ENCODE measurements at places on chromosomes 1 and 21.

DNA sequence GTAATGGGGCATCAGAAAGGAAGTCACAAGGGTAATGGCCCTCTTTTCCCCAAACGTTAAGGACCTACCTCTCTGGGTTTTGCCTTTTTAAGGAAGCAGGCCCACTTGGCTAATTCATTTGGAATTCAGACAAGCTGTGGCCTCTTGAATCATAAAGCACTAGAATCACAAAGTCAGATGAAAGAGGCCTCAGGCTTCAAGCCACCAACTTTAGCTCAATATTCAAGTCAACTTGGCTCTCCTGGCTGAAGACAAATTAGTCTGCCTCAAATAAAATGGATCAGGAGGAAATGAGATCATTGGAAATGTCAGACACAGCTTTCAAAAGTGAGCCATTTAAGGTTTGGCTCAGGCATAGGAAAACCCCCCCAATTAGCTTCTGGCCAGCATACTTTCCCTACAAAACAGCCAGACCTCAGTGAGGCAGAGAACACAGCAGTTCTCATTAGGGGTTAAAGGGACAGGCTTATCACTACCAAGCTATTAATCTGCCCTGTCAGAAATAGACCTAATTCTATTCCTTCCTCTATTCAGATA lies 34.3 kb downstream of the SLC35D1 start:
- peak; percentile 74 for DNase-seq

GRCh38 chr1:228830185-228830953 lies 95.1 kb downstream of the RHOU start:
- DNase-seq, result peak; percentile 54

- DNase-seq, result no peak
Measured at GRCh38 chr1:4767308-4767707, 112.9 kb downstream of the AJAP1 start.

- peak; percentile 93 for DNase-seq
Measured at GRCh38 chr21:16942703-16943102, 570.1 kb upstream of the CXADR start.

- DNase-seq, result no peak
Measured at GRCh38 chr1:211642870-211643269, 32.6 kb downstream of the NEK2 start.

GRCh38 chr1:8809342-8809736 lies 8.1 kb downstream of the RERE start:
- no peak for DNase-seq

DNA sequence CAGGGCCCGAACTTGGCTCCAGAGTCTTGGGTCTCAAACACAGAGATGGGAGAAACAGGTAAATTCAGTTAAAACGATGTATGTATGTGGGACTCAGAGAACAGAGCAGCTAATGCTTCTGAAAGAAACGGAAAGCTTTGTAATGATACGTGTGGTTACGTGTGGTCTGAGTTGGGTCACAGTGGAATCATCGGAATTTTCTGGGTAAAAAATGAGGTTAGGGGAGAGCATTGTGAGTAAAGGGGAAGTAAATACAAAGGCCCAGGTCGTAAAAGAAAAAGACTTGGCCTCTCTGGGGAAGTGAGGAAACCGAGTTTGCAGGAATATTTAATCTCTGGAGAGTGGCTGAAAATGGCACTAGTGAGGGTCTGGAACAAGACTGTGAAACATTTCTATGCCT lies 8.3 kb downstream of the NHLH2 start:
- no peak for DNase-seq

- no peak for DNase-seq
Measured at GRCh38 chr1:116754198-116754977, at the start of gene CD2. Gene CD2, plus strand, starts transcription at chr1:116754430. Its CDS starts 63 bp downstream, at chr1:116754493.

GRCh38 chr1:82597649-82598048 lies 796.9 kb downstream of the ADGRL2 start:
- no peak for DNase-seq

DNA sequence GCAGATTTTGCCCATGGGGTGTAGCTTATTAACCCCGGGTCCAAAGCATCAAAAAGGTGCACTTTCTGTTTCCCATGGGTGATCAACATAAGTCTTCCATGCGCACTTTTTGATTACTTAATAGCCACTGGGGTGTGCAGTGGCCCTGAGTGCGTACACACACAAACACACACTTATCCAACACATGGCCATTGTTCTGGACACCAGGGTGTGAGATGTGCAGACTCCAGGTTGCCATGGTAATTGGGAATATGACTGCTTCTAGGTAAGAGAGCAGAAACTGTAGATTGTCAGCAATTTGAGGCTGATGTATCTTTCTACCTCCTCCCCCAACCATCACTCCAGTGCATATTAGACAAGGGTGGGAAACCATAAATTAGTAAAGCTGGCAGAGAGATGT lies 68.8 kb downstream of the MAB21L3 start:
- DNase-seq, result no peak

DNA sequence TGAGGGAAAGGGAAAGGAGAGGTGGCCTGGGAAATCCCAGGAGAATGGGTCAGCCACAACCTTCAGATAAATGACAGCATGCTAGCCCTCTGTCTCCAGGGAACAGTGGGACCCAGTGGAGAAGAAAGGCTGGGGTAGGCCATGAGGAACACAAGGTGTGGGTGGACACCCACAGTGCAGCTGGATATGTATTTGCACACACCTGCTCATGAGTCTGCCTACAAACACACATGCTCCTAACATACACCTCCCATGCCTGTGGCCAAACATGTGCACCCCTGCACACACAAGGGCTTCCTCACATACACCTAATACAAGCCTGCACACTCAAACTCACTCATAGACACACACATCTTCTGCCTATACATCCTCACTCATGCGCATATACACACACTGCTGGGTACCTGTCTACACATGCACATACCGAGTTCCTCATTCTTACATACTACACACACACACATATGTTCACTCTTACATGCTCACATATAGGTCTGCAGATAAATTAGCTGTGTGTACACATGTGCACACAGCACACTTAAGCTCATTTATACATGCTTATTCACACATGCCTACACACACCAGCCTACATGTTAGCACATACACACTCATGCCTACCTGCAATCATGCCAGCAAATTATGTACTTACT lies 3.6 kb downstream of the C1orf216 start:
- no peak for DNase-seq
